ENCODE measurements at places on chromosomes 12 and 14. TPM values are rescaled to one million over a fixed set of nuclear protein-coding genes. Genes with fewer than 3 reads are reported as not detected.

Gene GZMH
- 61.3 TPM for total RNA-seq

Gene LRP1-AS
- total RNA-seq: not detected

Gene ERGIC2
- 91.8 TPM for total RNA-seq

Gene SVOP
- not detected for total RNA-seq

Gene FAM222A
- 1.0 TPM for total RNA-seq

Gene SYT1
- not detected for total RNA-seq

Gene PLD4
- total RNA-seq: not detected

Gene CHURC1
- 57.4 TPM for total RNA-seq

Gene TAS2R7
- not detected for total RNA-seq

Gene HOXC12
- total RNA-seq: not detected

Gene POTEG
- not detected for total RNA-seq

Gene RNASE7
- total RNA-seq: not detected
